ENCODE measurements at places on chromosomes 6 and 20.
A peak's percentile ranks its signal among the peaks of the same experiment; 100 is the strongest.

- no peak for DNase-seq
These were observed 33.8 kb upstream of the AKAP12 start for GRCh38 chr6:151205721-151206600.

DNA sequence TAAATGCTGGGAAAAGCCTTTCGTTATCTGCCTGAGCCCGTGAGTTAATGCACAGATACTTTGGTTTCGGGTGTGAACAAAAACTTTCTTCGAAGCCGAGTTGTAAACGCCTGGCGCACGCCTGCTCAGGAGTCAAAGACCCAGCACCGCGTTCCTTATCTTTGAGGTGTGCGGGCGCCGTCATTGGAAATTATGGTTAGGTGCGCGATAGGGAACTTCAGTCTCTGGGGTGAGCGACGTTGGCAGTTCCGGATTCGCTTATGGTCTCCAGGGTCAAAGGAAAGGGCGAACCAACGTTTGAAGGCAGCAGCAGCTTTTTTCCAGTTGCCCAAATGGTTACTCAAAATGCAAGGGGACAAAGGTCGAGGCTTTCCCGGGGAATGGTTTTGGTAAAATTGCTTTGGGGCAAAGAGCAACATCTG, 853 bp downstream of the SLC22A3 start:
- no peak for DNase-seq

DNA sequence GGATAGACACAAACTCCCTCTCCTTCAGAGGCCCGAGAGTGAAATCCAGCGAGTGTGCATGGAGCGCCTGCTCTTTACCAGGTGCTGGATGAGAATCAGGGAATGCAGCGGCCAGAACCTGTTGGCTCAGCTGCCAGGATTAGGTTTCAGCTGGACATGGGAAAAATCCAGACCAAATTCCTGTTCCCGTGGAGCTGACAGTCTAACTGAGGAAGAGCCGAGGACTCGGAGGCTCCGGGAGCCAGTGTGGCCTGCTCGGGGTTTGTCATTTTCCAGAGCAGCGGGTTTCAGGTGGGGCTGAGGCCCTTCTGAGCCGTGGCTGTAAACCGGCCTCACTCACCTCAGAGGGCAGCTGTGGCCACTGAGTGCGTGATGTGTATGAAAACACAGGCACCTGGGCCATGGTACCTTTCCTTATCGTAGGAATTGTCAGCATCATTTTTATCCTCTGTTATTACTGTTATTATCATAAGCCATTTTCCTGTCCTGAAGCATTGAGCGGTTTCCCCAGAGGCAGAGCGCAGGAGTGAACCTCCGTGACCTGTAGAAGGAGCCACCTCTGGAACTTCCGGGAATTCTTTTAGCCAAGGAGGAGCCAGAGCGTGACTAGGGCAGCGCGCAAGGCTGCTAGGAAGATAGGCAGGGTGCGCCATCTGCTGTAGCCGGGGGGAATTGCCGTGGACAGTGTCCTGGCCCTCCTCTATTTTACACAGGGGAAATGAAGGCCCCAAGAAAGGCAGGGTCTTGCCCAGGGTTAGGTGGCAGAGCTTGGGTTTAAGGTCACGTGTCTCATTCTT, 27.3 kb downstream of the PKIG start:
- peak; percentile 86 for DNase-seq

DNA sequence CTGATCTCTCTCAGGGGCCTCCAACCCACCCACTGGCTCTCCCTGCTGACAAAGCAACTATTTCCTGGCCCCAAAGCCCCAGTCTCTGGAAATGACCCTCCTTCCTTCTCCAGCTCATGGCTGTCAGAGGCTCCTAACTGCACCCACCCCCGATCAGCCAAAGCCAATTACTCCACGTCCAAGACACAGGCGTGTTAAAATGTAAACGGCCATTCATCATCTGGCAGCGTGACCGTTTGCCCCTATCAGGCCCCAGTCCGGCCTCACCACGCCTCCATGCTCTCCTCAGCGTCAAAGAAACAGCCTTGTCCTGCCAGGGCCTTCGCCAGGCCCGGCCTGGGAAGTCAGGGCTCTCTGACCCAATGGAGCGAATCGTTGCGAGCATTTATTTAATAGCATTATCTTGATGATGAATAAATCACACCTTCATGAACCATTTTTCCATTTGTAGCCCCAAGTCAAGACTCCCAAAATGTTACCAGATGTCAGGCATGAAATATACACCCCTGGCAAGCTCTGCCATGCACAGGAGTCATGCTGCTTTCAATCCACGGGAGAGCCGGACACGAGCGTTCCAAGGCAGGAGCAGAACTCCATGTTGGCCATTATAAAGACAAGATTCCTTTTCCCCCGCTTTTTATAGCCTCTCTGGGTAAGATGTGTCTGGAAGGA, 17.7 kb downstream of the RIPOR3 start:
- DNase-seq: no peak

DNA sequence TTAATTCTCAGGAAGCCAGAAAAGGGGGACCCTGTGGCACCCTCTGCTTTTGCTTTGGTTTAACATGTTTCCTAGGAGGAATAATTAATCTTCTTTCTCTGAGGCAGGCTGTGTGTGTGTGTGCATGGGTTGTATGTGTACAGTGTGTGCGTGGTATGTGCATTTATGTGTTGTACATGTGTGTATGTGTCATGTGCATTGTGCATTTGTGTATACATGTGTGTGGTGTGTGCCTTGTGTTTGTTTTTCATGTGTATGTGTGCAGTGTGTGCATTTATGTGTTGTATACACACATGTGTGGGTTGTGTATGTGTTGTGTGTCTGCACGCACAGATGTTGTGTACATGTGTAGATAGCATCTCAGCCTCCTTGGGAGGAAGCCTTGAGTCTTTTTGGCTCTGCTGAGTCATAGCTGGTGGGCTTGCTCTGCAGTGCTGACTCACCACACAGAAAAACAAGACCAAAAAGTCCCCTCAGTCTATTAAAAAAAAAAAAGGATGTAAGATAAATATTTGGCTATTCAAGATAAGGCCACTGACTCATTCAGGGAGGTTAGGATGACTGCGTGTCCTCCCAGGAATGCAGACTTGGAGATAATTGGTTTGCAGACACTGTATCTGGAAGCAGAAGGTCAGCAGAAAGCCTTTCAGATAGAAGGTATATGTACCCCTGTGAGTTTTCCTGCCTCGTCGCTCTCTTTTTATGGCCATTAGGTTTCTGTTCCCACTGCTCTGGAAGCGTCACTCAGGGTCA, 58.6 kb downstream of the SYNJ2 start:
- peak; percentile 88 for DNase-seq

GRCh38 chr6:3624250-3625136, 127.0 kb downstream of the PXDC1 start:
- no peak for DNase-seq

- DNase-seq: no peak
These were observed 11.6 kb upstream of the CD164 start for GRCh38 chr6:109393886-109394281.

DNA sequence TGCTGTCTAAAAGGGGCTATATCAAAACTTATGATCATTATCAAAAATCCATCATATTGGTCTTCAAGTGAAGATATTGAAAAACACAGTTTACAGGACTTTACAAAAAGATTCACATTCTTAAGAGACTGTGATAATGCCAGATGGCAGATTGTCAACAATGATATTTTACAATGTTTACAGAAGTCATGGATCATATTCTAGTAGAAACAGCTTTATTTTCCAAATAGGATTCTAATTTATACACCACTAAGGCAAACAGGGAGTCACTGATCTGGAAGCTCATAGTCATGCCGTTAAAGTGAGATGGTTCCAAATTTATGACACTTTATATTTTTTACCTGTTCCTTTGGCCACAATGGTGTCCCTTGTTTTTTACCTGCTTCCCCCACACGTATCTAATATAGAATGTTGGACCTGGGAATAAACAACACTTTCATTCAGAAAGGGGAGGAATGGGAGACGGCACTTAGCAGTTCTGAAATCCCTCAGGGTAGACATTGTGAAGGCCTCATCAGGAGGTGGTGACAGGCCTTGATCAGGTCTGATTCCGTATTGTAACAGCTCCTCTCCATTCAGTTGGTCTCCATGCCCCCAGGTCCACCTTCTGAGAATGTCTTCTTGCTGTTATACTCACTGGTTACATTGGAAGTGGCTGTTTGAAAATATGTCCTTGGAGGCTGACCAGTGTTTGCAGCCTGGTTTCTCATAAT, 228.6 kb downstream of the ADGB start:
- no peak for DNase-seq

DNA sequence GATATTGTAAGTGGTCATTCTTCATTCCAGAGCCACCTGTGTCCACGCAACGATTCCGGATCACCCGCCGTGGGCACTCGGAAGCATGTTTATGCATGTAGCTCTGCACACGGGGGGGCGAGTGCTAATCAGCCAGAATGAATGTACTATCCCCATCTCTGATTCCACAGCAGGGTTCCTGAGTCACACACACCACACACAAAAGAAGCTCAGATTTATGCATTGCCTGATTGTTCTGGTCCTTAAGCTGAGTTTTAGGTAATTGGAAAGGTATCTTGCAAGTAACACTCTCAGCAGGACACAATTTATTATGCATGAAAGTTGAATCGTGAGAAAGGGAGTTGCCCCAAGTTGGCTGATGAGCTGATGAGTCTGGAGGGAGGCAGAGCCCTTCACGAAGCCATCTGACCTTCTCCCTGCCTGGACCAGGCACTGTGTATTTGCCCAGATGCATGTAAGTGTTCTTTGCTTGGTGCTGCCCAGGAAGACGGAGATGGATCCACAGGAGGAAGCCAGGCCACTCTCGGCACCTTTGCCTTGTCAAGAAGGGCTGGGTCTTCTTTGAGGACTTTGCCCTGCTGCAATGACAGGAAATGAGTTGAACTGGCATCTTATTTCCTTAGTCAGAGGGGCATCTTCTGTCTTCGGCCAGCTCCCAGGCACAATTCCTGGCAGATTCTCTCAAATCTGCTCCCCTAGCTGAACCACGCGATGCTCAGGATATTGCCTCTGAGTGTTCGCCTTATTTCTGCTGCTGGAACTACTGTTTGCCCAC, 141.1 kb downstream of the SYNDIG1 start:
- no peak for DNase-seq

- no peak for DNase-seq
These were observed 153.4 kb upstream of the SALL4 start for GRCh38 chr20:51955756-51956155.

- no peak for DNase-seq
These were observed 30.9 kb downstream of the FRMD1 start for GRCh38 chr6:168047841-168048723.

- DNase-seq: no peak
These were observed 120.8 kb upstream of the LGSN start for GRCh38 chr6:63440594-63440993.

DNA sequence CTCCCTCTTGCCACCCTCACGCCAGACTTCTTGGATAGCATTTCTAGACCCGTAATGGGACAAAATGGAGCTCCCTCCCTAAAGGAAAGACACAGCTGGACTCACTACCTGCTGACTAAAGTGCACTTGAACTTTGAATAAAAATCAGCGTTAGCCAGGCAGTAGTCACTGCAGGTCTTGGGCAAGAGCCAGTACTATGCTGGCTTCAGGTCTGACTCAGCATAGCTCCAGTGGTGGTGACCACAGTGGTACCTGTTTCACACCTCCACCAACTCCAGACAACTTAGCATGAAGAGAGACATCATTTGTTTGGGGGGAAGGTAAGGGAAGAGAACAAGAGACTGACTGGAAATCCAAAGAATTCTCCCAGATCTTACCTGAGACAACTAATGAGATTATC, 906.8 kb downstream of the GRIK2 start:
- DNase-seq: peak; percentile 3

DNA sequence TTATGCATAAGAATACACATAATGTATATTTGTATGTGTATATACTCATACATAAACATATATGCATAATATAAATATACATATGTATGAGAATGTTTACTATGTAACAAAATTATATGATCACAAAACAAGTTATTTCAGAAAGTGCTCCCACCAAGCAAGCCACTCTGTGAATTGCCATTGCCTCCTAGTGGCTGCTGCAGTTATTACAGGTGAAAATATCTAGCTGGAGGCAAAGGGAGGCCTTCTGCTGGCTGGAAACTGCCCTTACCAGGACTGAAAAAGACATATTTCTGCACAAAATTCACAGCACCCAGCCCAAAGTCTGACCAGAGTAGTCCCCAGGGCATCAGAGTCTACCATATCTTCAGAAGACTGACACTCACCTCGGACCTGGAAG, 14.4 kb upstream of the ADAM33 start:
- no peak for DNase-seq

DNA sequence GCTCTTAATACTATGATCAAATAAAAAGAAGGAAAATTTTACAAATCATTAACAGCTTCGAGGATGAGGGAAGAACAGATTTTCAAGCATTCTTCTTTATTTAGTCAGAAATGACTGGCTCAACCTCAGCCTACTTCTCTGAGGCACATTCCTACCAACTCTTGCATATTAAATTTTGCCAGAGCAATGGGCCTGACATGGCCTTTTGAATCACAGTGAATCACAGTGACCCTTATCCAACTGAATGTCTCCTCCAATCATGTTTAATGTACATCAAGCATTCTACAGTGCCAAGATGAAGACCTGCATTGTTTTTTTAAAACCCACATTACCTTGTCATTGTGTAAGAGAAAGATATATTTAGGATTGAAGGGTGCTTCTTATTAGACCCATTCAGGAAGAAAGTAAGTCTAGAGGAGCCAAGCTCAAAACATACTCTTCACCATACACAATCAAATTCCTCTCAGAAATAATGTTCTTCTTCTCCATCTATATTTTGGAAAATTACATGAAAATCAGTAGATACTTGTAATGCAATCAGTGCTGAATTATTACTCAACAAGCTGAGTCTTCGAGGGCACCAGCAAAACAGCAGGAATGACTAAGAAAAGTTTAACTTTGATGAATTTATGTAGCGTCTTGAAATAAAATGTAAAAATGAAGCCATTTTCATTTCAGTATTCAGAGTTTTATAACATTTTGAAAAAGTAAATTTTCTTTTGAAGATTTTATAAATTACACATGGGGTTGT, 44.1 kb upstream of the MOXD1 start:
- no peak for DNase-seq

DNA sequence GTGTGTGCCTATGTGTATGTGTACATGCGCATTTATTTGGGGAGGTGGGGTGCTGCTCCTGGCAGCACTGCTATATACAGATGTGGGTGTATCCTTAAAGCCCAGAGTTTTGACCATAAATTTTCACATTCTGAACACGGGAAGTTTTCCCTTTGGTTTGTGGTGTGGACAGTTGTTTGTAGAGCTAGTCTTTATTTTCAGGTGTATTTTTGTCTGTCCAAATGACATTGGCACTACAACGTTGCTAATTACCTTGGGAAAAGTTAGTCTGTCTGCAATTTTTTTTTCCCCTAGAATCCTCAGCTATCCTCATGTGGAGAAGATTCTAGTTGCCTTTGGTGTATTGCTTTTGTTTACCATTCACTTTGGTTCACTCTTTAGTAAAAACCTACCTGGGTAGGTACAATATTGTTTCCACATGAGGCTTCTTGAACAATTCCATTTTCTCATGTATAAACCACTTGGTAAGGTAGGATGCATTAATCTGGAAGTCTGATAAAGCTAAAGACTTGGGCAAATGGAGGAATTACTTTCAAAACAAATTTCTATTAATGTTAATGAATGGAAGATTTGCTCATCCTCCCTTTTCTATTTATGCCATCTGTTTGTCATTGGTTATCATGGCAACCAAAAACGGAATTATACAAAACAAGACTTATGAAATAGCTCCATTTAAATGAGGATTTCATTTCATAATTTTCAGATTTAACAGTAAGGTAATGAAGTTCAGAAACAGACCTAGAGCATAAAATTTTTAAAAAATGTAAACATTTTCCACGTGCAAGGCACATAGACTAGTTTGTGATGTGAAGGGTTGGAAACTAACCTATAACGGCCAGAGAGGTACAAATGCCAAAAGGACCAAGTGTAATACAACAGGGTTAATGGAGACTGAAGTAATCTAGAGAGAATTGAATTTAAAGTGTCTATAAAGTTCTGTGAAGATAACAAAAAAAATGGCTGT, 3.9 kb downstream of the CCN2 start:
- peak; percentile 16 for DNase-seq

Data from H4 (cell line).